Heart left ventricle (tissue), 16 donors: ENCODE measurements at places on chromosomes 5 and 9. TPM values are rescaled to one million over a fixed set of nuclear protein-coding genes. Genes with fewer than 3 reads are reported as not detected.

DNA sequence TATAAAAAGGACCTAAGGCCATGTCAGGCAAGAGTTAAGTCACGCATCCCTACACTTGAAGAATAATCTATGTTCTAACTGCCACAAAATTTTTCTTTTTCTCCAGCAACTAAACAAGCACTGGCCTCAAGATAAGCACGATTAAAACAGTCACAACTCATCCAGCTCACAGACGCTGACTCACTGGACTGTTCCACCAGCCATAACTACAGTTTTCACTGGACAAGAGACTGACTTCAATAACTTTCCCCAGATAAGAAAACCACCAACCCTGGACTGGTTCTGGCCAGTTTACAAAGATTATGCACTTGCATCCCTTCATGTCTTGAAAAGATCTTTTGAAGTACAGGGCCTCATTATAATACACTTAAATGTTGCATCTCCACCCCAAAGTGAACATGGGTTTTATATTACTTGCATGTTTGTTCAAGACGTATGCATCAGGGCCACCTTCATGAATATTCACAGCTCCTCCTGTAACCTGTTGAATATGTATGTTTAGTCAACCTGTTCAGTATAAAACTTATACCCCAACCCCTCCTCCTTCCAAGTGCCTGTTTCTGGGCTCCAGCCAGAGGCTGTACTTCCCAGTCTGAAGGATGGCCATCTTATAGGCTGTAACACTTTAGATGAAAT is 129.3 kb upstream of the EPB41L4A start:
- H3K27me3 ChIP-seq: no peaks in the 10 kb centered on the region
- no peak overlapping the region for H3K4me3 ChIP-seq

DNA sequence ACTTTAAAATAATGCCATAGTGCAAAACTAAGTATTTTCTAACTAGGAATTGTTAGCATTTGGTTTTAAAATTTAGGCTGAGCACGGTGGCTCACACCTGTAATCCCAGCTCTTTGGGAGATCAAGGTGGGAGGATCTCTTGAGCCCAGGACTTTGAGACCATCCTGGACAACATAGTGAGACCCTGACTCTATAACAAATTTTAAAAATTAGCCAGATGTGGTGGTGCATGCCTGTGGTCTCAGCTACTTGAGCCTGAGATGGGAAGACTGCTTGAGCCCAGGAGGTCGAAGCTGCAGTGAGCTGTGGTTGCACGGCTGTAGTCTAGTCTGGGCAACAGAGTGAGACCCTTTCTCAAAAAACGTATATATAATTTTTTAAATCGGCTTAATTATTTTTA is 4.9 kb downstream of the OTULIN start:
- H3K4me3 ChIP-seq: no peak overlapping the region
- H3K27ac ChIP-seq: no peak overlapping the region

Gene LHFPL2
- polyA plus RNA-seq: 11.5 TPM

- no peak overlapping the region for H3K4me3 ChIP-seq
- DNase-seq: no peak
- H3K27me3 ChIP-seq: no peaks in the 10 kb centered on the region
- H3K27ac ChIP-seq: no peak overlapping the region
- peaks cover 100% of the 10 kb centered on the region for H3K36me3 ChIP-seq
Measured at GRCh38 chr5:97165726-97166125, 17.3 kb downstream of the RIOK2 start.

Gene MEIKIN
- polyA plus RNA-seq: not detected

- no peak for DNase-seq
- H3K27me3 ChIP-seq: no peaks in the 10 kb centered on the region
- H3K36me3 ChIP-seq: no peaks in the 10 kb centered on the region
Measured at GRCh38 chr9:86454701-86455615, 100.7 kb upstream of the TUT7 start.

GRCh38 chr5:33232731-33233505 is 207.8 kb upstream of the TARS1 start:
- no peak overlapping the region for H3K27ac ChIP-seq
- H3K27me3 ChIP-seq: no peaks in the 10 kb centered on the region
- H3K4me3 ChIP-seq: no peak overlapping the region
- DNase-seq: no peak
- H3K36me3 ChIP-seq: no peaks in the 10 kb centered on the region

DNA sequence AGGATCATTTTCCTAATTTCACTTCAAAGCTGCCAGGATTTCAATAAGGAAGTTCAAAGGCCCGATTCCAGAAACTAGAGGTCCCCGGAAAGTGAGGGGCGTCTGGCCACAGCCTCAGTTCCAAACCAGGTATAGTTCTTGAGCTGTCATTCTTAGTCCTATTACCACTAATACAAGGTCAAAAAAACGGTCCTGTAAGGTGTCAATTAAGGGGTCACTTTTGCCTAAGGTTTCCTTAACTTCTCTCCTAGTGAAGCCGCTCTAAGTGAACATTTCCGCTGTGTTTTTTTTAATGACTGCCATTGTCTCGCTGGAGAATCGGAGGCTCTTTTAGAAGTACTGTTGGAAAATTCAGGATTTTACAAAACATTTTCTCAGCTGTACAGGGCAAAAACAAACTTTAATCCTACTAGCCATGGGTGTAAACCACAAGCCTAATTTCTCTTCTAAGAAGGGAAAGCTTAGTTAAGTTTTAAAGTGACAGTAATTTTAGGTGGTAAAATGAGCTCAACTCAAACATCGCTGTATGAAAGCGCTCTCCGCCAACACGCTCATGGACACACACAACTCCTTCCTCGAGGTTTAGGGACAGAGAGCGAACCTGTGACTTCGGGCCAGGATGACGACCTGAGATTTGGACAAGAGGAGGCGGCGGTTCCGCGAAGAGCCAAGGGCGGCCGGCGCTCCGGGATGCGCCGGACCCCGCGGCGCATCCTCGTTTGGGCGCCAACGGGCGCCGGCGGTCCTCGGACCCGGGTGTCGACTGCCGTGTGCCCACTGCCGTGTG is 76.7 kb upstream of the IFNE start:
- no peaks in the 10 kb centered on the region for H3K36me3 ChIP-seq
- DNase-seq: no peak
- peaks cover 5% of the 10 kb centered on the region for H3K4me1 ChIP-seq
- peak overlapping the region; percentile 50 for H3K4me3 ChIP-seq

GRCh38 chr9:76298521-76299144 is 95.6 kb downstream of the RFK start:
- no peak for DNase-seq
- no peaks in the 10 kb centered on the region for H3K36me3 ChIP-seq
- H3K27ac ChIP-seq: no peak overlapping the region
- no peaks in the 10 kb centered on the region for H3K4me1 ChIP-seq
- peaks cover under 1% of the 10 kb centered on the region for H3K27me3 ChIP-seq
- H3K4me3 ChIP-seq: no peak overlapping the region

GRCh38 chr9:109632817-109633216 is 134.7 kb upstream of the PTPN3 start:
- H3K4me3 ChIP-seq: no peak overlapping the region
- H3K4me1 ChIP-seq: no peaks in the 10 kb centered on the region
- no peaks in the 10 kb centered on the region for H3K36me3 ChIP-seq
- H3K27me3 ChIP-seq: no peaks in the 10 kb centered on the region
- no peak overlapping the region for H3K27ac ChIP-seq
- no peak for DNase-seq

GRCh38 chr5:91311168-91311696 is 71.9 kb downstream of the ARRDC3 start:
- H3K27me3 ChIP-seq: no peaks in the 10 kb centered on the region
- no peaks in the 10 kb centered on the region for H3K36me3 ChIP-seq
- H3K4me1 ChIP-seq: peaks cover 17% of the 10 kb centered on the region
- DNase-seq: no peak
- peak overlapping the region; percentile 76 for H3K27ac ChIP-seq
- no peak overlapping the region for H3K4me3 ChIP-seq

DNA sequence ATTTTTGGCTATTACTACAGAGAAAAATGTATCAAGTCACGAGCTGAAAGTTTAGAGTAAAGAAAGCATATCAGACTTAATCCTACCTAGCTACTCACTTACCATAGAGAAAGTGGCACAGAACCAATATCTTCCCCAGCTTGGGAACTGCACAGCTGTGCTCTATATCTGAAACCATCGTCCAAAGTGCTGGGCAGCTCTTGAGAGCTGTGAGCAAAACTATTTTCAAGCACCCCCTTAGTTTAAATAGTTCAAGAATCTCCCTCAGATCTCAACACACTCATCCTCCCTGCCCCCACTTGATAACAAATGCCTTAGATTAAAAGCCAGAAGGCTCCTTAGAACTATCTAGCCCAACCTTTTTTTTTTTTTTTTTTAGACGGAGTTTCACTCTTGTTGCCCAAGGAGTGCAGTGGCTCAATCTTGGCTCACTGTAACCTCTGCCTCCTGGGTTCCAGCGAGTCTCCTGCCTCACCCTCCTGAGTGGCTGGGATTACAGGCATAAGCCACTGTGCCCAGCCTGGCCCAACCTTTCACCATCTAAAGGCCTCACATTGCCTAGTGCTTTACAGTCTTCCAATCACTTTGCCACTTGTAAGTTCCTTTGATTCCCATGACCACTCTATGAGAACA is 94.2 kb upstream of the APC start:
- no peak overlapping the region for H3K4me3 ChIP-seq
- H3K27ac ChIP-seq: no peak overlapping the region
- no peak for DNase-seq
- H3K27me3 ChIP-seq: no peaks in the 10 kb centered on the region
- H3K36me3 ChIP-seq: no peaks in the 10 kb centered on the region

Gene NKD2
- polyA plus RNA-seq: 6.6 TPM

DNA sequence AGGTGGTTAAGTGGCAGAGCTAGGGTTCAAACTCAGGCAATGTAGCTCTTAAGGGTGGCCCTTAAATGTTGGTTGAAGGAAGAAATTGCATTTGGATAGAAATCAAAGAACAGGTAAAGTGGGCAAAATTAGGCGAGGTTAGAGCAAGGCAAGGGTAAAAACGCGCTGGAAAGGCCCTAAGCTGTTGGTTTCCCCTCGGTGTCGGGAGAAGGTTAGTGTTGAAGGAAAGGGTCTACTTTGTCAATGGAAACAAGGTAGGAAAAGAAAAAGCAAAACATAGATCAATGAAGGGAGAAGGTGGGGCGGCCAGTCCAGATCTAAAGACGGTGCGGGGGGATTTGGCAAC is 431 bp downstream of the FASTKD3 start:
- H3K4me1 ChIP-seq: no peaks in the 10 kb centered on the region
- peak overlapping the region; percentile 69 for H3K4me3 ChIP-seq
- peaks cover 37% of the 10 kb centered on the region for H3K36me3 ChIP-seq
- H3K27me3 ChIP-seq: no peaks in the 10 kb centered on the region
- DNase-seq: no peak

Gene HTR1A
- polyA plus RNA-seq: not detected

DNA sequence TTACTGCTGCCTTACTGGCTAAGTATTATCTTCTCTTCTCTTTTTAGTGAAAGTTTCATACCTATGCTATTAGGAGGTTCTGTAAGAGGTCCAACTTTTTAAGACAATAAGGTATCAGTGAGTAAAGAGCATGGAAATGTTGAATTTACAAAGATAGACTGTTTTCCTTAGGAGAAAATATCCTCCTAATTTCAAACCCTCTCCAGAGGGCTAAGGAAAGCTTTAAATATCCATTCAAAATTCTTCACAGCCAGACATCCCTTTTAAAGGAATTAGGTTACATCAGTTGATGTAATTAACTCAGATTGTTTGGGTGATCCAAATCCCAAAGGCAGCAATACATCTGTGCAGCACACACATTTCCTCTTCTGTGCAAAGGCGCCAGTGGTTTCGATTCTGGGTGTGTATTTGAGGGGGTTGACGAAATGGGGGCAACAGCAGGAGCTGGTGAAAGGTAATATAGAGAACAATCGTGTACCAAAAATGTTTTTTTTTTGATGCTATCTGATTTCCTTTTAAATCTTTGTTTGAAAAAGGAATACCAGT is 273.8 kb upstream of the RPS23 start:
- H3K4me1 ChIP-seq: no peaks in the 10 kb centered on the region
- no peaks in the 10 kb centered on the region for H3K27me3 ChIP-seq
- no peak overlapping the region for H3K4me3 ChIP-seq
- no peak overlapping the region for H3K27ac ChIP-seq

- no peak overlapping the region for H3K4me3 ChIP-seq
- no peaks in the 10 kb centered on the region for H3K4me1 ChIP-seq
- no peak for DNase-seq
- H3K27me3 ChIP-seq: no peaks in the 10 kb centered on the region
- no peak overlapping the region for H3K27ac ChIP-seq
Measured at GRCh38 chr5:6302684-6303083, 75.7 kb downstream of the MED10 start.
